Panc1 (cell line): ENCODE measurements at places on chromosomes 3 and 15. TPM values are rescaled to one million over a fixed set of nuclear protein-coding genes. Genes with fewer than 3 reads are reported as not detected.

OR5K2 gene
- not detected for total RNA-seq

SLC25A26 gene
- 13.2 TPM for total RNA-seq

IGSF11 gene
- total RNA-seq = 0.33 TPM

LYZL4 gene
- total RNA-seq = not detected

GPR149 gene
- not detected for total RNA-seq

SV2B gene
- not detected for total RNA-seq

GRCh38 chr3:171311784-171312183 is 148.4 kb downstream of the TNIK start:
- H3K4me1 ChIP-seq = no peaks in the 10 kb centered on the region
- DNase-seq = no peak
- H3K36me3 ChIP-seq = no peaks in the 10 kb centered on the region
- H3K27ac ChIP-seq = no peak overlapping the region
- H3K4me3 ChIP-seq = no peak overlapping the region

DNA sequence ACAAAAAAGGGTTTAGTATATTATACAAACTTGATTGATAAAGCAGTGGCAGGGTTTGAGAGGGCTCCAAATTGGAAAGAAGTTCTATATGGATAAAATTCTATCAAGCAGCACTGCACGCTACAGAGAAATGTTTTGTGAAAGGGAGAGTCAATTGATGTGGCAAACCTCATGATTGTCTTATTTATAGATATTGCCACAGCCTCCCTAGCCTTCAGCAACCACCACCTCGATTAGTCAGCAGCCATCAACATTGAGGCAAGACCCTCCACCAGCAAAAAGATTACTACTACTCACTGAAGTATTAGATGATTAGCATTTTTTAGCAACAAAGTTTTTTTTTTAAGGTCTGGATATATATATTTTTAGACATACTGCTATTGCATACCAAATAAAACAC is 296.7 kb downstream of the CHST2 start:
- no peaks in the 10 kb centered on the region for H3K27me3 ChIP-seq
- DNase-seq = no peak
- no peaks in the 10 kb centered on the region for H3K36me3 ChIP-seq
- no peak overlapping the region for H3K27ac ChIP-seq
- H3K4me3 ChIP-seq = no peak overlapping the region

DNA sequence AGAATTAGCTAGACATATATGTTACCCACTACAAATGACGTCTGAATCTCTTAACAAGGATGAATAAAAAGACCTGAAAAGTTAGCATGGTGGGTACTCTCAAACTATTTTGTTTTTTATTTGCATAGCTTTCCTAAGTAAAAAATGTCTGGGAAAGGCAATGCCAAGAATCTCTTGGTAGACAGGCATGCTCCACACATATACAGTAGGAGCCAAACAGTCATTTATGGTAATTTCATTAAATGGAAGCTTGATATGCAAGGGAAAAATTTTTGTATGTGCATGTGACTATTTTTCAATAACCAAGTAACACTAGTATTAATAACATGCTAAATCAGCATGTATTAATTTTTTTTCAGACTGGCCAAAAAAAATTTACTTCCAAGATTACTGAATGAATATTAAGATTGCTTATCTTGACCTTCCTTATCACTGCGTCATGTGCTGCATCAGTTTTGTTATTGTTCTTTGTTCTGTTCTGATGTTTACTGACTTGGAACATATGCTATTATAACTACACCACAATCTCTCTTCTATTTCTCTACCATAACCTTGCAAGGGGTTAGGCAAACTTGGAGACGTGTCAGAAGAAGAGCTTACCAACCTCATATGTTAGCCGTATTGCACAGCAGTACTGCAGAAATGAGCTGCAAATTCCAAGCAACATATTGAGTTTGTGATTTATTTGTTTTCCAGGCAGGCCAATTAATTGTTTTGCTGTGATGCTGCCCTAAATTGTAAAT is 255.3 kb downstream of the RBMS3 start:
- no peaks in the 10 kb centered on the region for H3K27me3 ChIP-seq
- H3K4me1 ChIP-seq = no peaks in the 10 kb centered on the region
- DNase-seq = no peak
- no peak overlapping the region for H3K27ac ChIP-seq
- no peaks in the 10 kb centered on the region for H3K36me3 ChIP-seq

- peaks cover 4% of the 10 kb centered on the region; the same call in 1 of the 2 replicates for H3K27me3 ChIP-seq
- DNase-seq = no peak
- H3K36me3 ChIP-seq = no peaks in the 10 kb centered on the region
- H3K4me1 ChIP-seq = no peaks in the 10 kb centered on the region
- no peak overlapping the region for H3K27ac ChIP-seq
- H3K4me3 ChIP-seq = no peak overlapping the region
Observed at GRCh38 chr3:108973019-108973418, 19.3 kb upstream of the GUCA1C start.

DNA sequence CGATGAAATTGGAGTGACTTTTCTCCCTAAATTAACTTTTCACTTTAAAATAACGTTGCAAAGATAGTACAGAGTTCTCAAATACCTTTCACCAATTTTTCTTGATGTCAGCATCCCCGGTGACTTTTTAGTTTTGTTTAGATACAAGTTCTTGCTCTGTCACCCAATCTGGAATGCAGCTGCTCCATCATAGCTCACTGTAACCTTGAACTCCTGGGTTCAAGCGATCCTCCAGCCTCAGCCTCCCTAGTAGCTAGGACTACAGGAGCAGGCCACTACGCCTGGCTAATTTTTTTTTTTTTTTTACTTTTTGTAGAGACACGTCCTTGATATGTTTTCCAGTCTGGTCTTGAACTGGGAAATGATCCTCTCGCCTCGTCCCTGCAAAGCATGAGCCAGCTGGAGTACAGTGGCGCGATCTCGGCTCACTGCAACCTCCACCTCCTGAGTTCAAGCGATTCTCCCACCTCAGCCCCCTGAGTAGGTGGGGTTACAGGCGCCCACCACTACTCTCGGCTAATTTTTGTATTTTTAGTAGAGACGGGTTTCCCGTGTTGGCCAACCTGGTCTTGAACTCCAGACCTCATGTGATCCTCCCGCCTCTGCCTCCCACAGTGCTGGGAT is 747 bp downstream of the NSUN3 start:
- H3K27ac ChIP-seq = peak overlapping the region; percentile 97
- H3K4me1 ChIP-seq = peaks cover 14% of the 10 kb centered on the region
- H3K4me3 ChIP-seq = peak overlapping the region; percentile 98
- H3K27me3 ChIP-seq = no peaks in the 10 kb centered on the region

DNA sequence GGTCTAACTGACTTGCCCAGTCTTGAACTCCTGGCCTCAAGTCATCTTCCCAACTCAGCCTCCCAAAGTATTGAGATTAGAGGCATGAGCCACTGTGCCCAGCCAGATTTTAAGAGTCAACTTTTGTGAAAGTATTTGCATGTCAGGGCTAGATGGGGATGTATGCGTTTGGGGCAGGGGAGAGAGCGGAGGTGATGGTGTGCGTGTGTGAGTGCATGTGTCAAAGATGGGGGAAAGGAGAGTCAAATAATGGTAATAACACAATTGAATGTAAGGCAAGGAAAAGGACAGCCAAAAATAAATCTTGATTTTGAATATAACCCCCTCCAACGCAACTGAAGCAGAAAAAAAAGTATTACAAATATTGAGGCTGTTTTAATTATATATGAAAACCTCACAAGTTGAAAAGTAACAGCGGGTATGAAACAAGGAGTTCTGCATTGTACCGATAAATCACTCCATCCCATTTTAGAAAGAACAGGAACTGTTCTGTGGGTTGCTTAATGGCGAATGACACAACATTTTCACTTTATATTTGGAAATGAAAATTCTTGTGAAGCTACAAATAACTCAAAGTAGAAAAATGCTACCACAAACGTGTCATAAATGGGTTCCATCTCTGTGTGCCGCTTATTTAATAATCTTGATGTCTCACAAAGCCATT is 29.9 kb upstream of the LDHAL6B start:
- H3K27ac ChIP-seq = no peak overlapping the region
- H3K27me3 ChIP-seq = no peaks in the 10 kb centered on the region
- no peaks in the 10 kb centered on the region for H3K36me3 ChIP-seq
- H3K4me1 ChIP-seq = peaks cover 5% of the 10 kb centered on the region
